EH (cell line): ENCODE measurements at places on chromosomes 16 and 17.
A peak's percentile ranks its signal among the peaks of the same experiment; 100 is the strongest.

- peak; percentile 4 for DNase-seq
These were observed 1.1 kb downstream of the ABAT start for GRCh38 chr16:8675183-8676159.

DNA sequence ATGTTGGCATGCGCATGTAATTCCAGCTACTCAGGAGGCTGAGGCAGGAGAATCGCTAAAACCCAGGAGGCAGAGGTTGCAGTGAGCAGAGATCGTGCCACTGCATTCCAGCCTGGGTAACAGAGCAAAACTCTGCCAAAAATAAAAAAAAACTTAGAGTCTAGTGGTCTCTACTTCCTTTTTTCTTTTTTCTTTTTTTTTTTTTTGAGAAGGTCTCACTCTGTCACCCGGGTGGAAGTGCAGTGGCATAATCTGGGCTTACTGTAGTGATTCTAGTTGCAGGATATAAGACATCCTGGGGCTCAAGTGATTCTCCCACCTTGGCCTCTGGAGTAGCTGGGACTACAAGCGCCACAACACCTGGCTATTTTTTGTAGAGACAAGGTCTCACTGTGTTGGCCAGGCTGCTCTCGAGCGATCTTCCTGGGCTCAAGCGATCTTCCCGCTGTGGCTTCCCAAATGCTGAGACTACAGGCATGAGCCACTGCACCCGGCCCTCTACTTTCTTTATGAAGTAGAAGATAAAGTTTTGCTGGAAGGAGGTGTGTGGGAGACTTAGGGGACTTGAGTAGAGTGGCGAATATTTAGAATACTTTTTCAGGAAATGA lies 47.9 kb upstream of the TAOK1 start:
- DNase-seq: no peak

DNA sequence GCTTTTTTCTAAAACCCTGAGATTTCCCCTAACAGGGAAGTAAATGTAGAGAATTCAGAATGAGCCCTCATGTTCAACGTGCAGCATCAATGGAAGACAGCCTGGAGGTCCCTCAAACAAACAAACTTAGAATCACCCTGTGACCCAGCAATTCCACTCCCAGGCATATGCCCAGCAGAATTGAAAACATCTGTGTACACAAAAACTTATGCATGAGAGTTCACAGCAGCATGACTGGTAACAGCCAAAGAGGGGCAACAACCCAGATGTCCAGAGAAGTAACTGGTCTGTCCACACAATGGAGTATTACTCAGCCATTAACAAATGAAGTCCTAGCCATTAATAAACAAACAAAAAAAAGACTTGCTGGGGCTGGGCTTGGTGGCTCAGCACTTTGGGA lies 252.7 kb downstream of the PARN start:
- DNase-seq: peak; percentile 85

GRCh38 chr17:77628035-77628434 lies 330.5 kb upstream of the TNRC6C start:
- no peak for DNase-seq

DNA sequence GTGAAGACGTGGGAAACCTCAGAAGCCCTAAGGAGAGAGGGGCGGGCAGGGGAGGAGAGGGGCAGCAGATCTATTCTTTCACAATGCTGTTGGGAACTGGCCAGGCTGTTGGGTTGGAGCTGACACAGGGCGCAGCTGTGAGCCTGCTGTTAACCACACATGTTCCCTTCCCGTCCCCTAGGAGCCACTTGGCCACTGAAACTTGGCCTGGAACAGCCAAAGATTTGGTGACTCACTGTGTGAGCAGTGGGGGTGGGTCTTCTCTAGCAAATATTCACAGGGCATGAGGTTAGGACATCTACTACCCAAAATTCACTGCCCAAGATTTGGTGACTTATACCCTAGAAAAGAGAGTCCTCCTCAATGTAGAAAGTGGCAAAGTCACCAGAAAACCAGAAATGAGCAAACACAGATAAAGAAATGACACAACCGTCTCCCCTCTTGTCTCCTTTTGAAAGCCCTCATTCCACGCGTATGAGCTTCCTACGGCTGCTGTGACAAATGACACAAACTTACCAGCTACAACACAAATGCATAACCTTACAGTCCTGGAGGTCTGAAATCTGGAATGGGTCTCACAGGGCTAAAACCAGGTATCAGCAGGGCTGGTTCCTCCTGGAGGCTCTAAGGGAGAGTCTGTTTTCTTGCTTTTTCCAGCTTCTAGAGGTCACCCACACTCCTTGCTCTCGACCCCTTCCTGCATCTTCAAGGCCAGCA lies 6.3 kb downstream of the TBC1D16 start:
- peak; percentile 84 for DNase-seq

DNA sequence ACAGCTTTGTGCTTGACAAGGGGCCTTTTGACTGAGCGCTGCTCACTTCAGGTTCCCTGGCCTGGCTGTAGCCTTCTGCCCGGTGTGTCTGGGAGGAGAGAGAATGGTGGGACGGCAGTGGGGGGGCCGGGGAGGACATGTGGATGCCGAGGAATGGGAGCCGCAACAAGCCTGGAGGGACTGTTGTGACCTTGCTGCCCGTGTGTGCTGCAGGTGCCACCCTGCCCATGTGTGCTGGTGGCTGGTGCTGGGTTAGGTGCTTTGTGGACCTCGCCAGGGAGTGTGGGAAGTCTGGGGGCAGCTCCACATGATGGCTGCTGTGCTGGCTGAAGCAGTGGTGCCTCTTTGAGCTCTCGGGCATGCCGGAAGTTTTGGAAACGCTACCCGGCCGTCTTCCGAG lies 132.1 kb downstream of the LAT start:
- DNase-seq: no peak
